ENCODE measurements at places on chromosomes 1 and 21.

GRCh38 chr1:114152508-114153260, 985 bp downstream of the SYT6 start:
- DNase-seq: peak; percentile 24

DNA sequence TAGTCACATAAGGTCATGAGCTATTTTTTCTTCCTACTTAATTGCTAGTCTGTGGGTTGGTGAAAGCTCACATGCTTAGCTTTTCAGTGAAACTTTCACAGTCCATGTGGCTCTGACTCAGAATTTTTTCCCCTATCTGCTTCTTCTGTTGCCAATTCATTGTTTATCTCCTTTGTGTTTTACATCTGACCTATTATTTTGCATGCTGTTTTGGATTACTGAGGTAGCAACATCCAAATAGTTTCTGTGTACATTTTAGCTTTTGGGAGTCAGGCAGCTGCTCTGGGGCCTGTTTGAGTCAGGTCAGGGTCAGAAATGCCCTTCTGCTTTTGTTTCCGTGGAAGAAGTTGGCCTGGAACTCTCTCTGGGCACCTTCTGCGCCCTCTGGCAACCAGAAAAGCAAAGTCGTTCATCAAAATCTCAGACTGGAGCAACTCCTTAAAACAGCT, 40.0 kb downstream of the ROR1 start:
- DNase-seq: no peak

GRCh38 chr1:44644806-44645205, 29.5 kb downstream of the TMEM53 start:
- no peak for DNase-seq

DNA sequence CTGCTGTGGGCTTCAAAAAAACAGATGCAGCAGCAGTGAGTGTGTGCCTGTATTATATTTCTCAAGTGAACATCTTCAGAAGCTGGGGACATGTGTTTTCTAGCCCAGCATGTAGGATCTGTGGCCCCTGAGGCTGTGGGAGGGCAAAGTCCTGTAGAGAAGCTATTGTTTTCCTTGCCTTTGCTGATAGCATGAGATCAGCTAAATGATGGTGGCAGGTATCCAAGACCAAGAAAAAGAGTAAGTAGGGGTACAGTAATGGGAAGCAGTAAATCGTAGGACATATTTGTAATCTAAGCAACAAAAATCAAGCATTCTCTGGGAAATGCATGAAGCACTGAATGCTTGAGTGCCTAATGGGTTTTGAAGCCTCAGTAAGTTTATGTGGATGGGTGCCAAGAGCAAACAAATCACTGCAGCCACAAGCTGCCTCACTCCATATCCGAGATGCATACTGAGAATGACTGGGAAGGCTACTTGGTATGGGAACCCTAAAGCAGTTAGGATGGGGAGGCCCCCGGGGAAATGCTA, 98.3 kb downstream of the CD58 start:
- DNase-seq: no peak

DNA sequence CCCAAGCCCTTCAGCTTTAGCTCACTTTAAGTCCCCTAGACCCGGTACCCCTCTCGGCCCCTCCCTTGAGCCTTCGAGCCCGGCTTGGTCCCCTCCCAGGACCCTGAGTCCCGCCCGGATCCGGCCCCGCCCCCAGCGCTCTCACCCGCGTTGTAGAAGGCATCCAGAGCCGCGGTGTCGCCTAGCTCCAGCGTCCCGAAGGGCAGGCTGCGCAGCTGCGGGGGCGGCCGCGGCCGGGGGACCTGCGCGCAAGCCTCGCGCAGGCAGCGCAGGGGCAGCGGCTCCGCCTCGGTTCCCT, 699 bp downstream of the MAP3K6 start:
- peak; percentile 83 for DNase-seq

GRCh38 chr1:58927722-58928085, 143.9 kb upstream of the JUN start:
- no peak for DNase-seq

DNA sequence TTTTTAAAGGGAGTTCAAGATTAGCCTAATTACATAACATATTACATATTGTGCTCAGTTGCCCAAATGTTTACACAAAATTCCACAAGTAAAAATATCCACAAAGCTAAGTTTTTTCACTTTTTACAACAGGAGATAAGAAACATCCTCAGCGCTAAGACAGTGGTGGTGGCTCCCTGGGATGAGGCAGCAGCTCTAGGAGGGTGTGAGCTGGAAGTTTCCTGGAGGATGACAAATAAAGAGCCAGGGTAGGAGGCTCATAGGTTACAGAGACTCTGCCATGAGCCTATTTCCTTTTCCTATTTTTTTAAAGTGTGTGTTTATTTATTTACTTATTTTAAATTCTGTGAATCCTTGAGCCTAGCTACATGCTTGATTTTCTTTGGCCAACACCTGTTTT, 91.7 kb downstream of the COL24A1 start:
- DNase-seq: no peak

GRCh38 chr1:243449373-243449772, 193.5 kb downstream of the SDCCAG8 start:
- no peak for DNase-seq

DNA sequence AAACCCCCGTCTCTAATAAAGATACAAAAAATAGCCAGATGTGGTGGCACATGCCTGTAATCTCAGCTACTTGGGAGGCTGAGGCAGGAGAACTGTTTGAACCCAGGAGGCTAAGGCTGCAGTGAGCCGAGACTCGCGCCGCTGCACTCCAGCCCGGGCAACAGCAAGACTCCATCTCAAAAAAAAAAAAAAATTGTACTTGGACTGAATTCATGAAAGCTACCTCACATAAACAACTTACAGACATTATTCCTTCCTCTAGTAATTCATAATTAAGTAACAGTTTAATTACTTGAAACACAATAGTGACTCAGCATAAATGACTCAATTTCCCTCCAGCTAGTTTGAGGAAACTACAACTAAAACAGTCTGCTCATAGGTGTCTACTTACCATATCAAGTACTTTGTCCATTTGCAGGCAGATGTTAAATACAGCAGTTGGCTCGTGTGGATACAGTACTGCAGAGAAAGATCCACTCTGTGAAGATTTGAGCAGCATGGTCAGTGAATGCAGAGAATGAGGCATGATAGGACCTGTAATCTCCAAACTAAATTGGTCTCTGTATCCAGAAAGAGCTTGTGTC, 9.4 kb downstream of the DONSON start:
- DNase-seq: no peak

- DNase-seq: no peak
These were observed 6.1 kb downstream of the SMG5 start for GRCh38 chr1:156276532-156276931.

- no peak for DNase-seq
These were observed 140.5 kb downstream of the IFI44 start for GRCh38 chr1:78790174-78790573.
